ENCODE measurements at places on chromosomes 13 and 19.

DNA sequence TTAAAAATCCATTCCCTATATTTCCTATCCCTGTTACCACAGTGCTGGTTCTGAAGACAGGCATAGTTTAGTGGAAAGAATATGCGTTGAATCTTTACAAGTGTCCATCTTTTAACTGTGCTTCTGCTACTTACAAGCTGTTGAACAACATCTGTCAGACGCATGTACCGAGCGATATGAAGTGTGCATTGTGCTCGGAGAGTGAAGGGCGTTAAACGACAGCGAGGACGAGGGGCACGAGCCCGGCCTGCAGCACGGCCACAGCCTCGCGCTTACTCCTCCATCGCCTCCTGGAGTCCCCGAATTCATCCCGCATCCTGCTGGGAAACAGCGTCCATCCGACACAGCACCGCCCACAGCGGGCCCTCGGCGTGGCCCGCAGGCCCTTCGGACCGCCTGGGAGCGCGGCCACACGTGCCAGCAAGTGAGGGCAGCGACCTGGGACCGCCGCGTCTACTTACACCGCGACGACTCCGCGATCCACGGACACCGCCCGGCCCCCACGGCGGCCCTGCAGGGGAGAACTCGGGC, 514 bp downstream of the PCID2 start:
- DNase-seq: no peak

GRCh38 chr19:11964496-11964857, 363 bp upstream of the ZNF763 start:
- DNase-seq: no peak

DNA sequence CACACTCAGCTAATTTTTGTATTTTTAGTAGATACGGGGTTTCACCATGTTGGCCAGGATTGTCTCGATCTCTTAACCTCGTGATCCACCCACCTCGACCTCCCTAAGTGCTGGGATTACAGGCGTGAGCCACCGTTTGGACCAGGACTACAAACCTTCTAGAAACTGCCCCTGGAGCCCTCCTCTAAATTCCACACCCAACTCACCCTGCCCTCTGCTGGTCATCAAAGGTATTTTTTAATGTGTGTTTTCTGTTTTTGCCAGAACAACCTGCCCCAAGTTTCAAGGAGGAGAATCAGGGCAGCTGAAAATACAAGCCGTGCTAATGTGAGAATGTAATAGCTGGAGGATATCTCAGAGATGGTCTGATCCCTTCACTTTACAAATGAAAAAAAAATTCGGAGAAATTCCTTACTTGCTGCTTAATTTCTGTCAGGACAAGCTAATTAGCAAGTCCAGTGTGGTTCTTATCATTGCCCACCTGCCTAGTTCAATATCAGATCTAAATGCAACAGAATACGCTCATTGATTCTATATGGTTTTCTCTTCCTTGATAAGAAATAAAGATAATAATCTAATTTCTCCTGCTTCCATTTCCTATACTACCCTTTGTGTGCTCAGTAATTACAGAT, 4.1 kb downstream of the ATP8A2 start:
- no peak for DNase-seq

DNA sequence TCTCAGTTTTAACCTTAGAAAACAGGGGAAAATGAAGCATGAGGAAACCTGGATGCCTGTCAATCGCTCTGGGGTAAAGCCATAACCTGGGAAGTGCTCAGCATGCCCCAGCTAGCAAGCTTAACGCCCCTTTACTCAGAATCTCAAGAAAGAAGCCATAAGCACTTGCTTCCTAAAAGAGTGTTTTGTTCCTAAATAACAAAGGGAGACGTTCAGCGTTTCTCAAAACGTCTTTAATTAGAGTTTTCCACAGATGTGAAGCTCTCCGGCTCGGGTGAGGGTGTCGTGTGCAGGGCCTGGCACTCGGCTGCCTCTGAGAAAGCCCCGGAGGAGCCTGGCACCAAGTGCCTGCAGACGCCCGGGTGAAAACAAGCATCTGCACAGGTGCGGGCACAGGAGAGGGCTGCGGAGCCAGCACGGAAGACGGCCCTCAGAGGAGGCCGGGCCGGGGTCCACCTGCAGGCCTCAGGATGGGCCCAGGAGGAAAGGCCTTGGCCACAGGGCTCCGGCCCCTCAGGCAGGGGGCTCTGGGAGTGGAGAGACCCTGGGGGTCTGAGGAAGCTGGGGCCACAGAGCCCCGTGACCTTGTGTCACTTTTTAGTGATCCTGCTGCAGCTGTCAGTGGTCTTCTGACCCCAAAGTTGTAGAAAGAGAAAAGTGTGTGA, 6.2 kb downstream of the GAS6 start:
- DNase-seq: no peak

Measured in right lung (tissue), 10 donors.